ENCODE measurements at places on chromosomes 5 and 9. TPM values are rescaled to one million over a fixed set of nuclear protein-coding genes. Genes with fewer than 3 reads are reported as not detected.

GRCh38 chr5:154766558-154767281 is 11.5 kb downstream of the LARP1 start:
- DNase-seq: no peak

MAP1B gene
- 49.9 TPM for total RNA-seq

DNA sequence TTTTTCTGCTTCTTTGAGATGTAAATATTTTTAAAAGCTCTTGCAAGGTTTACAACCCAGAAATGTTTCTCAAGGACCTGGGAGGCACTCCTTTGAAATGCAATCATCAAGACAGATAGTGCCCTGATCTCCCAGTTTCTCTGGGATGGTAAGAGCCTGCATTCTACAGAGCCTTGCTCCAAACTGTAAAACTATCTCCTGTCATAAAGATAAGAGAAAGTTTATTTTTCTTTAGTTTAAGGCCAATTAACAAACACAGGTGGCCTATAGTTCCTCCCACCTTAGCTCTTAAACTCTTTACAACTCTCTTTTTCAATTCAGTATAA is 1231.1 kb upstream of the NUDT12 start:
- DNase-seq: no peak

GRCh38 chr5:179267071-179267670 is 78.1 kb downstream of the ADAMTS2 start:
- DNase-seq: peak; percentile 84

CYLC2 gene
- not detected for total RNA-seq

DNA sequence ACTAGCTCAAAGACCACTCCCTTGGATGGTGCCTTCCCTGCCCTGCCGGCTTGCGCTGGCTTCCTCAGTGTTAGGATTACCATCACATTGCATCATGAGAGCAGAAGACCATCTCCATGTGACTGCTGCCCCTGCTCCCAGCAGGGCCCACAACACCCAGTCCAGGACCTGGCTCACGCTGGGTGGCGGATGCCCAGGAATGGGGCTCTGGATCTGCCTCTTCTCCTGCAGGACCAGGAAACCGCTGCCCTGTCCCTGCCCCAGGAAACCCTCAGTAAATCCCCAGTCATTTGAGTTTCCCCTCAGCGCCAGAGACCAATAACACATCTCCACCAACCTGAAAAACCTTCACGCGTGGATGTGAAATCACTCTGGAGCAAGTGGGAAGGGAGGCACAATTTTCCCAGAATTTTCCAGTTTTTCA is 3.3 kb upstream of the RNF44 start:
- DNase-seq: no peak

Data from lower leg skin (tissue), 4 donors.